H4 (cell line): ENCODE measurements at places on chromosomes 5 and 9.

DNA sequence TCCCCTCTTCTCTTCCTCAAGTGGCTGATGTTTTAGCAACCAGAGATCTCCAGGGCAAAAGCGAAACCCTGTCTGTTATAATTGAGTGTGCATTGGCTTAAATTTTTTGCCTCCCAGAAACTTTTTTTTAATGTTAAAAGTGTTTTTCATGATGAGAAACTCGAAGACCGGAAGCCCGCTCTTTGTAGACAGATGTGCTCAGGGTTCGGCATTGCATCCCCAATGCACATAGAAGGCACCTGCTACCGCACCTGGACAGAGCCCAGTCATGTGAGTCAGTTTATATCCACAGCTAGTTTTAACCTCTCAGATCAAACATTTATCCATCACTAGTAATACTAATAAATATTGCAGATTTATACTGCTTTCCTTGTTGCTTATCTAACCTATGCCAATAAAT, 19.5 kb upstream of the NADK2 start:
- DNase-seq, result no peak

GRCh38 chr5:77798456-77798855, 22.3 kb upstream of the TBCA start:
- DNase-seq, result no peak

GRCh38 chr5:88540471-88541115, 271.9 kb upstream of the TMEM161B start:
- no peak for DNase-seq

DNA sequence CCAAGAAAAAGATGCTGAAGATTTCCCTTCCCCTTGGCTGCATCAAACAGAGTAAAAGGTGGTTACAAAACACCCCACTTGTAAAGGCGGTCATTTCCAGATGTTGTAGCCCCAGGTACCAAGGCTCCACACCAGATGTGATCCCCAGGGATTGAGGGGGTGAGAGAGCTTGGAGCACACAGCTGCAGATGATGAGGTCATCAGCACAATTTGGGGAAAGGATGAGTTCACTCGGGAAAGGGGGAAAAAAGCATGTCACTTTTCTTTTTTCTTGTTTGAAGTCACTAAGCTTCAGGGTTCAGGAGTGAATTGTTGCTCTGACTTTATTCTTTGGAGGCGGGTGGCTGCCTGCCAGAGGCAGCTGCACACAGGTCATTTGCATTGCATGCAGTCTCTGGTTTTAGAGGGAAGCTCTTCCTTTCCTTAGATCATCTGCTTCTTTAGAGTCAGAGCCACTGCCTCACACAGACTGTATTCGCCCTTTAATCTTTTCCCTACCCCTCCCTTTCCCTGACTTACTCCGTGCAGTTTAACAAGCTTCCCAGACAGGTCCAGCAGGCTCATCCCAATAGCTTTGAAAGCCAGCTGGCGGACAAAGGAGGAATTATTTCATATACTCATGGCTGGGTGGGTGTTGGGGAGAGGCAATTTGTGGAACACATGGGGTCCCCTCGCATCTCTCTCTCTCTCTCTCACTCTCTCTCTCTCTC, 409.3 kb upstream of the SLC24A2 start:
- no peak for DNase-seq

GRCh38 chr5:150663936-150664335, 2.9 kb downstream of the MYOZ3 start:
- DNase-seq, result no peak

DNA sequence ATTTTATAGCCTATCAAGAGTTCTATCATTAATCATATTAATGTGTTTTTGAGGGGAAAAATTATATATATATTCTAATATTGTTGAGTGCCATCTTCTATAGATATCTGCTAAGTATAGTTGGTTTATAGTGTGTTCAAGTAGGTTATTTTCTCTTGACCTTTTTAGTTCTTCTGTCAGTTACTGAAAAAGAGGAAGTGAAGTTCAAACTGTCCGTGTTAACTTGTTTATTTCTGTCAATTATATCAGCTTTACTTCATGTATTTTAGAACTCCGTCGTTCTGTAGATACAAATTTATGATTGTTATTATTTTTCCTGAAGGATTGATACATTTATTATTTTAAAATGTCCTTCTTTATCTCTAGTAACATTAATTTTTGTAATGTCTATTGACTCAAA, 1209.1 kb downstream of the CDH12 start:
- no peak for DNase-seq

DNA sequence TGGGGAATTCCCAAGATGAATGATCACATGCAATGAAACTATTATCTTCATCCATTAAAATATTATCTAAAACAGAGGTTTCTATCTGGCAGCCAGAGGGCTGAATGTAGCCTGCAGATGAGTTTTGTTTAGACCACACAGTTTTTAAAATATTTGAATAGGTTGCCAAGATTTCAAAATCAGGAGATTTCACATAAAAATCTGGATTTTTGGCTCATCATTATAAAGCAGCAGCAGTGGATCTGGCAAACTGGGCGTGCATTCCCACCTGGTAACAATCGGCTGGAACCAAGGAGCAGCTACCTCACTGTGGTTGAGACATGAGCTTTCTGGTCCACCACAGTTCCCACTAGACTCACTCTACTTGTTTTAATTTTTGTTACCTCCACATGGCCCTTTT, 155.1 kb downstream of the BNC2 start:
- DNase-seq, result no peak

- no peak for DNase-seq
Measured at GRCh38 chr9:91310037-91310436, 51.7 kb downstream of the AUH start.

DNA sequence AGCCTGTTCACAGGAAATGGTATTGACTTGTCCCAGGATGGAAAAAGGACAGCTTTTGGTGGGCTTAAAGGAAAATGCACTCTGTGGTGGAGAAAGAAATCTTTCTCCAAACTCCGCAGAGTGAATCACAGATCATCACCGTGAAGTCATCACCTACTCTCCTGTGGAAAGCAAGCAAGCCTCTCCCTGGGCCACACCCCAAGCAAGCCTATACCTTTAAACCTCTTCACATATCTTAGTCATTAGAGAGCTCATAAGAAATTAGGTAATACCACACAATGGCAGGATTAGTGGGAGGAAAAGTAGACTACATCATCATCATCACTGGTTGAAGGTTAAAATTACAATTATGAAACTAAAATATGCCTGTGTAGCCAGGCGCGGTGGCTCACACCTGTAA, 23.2 kb downstream of the TLE1 start:
- DNase-seq, result no peak

- peak; percentile 54 for DNase-seq
Measured at GRCh38 chr5:164345173-164345849, 839.9 kb downstream of the MAT2B start.

- DNase-seq, result peak; percentile 64
Measured at GRCh38 chr5:168174376-168174775, 117.1 kb upstream of the WWC1 start.

DNA sequence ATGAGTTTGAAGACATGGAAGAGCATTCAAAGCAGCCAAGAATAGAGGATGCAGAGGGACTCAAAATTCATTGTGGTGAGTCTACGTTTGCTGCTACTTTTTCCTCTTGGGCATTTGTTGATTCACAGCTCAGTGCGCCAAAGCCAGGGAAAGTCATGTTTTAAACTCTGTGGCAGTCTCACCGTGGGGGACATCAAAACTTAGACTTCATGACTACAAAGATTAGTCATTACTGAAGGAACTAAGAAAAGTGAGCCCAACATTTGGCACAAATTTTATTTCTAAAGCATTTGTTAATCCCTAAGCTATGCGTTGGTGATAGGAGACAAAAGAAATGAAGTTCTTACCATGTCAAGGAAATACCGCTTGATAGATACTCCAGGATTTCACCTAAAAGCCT, 73.7 kb upstream of the MTAP start:
- no peak for DNase-seq

- no peak for DNase-seq
Measured at GRCh38 chr9:92737216-92737606, 27.4 kb downstream of the BICD2 start.

DNA sequence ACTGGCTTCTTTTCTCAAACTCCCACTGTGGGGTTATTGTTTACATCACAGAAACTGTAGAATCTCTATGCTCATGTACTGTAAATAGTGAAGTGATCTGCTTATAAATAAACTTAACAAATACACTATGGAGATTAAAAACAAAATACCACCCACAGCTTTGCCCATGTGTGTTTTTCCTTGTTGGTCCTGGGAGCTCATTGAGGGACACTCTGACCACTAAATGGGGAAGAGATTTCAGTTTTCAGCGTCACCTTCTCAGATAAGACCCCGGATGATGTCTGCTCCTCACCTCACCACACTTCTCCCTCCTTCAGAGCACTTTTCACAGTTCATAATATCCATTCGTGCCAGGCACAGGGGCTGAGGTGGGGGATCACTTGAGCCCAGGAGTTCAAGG, 89.7 kb downstream of the PDE6A start:
- peak; percentile 35 for DNase-seq

GRCh38 chr9:6877671-6878161, 119.9 kb downstream of the KDM4C start:
- no peak for DNase-seq

DNA sequence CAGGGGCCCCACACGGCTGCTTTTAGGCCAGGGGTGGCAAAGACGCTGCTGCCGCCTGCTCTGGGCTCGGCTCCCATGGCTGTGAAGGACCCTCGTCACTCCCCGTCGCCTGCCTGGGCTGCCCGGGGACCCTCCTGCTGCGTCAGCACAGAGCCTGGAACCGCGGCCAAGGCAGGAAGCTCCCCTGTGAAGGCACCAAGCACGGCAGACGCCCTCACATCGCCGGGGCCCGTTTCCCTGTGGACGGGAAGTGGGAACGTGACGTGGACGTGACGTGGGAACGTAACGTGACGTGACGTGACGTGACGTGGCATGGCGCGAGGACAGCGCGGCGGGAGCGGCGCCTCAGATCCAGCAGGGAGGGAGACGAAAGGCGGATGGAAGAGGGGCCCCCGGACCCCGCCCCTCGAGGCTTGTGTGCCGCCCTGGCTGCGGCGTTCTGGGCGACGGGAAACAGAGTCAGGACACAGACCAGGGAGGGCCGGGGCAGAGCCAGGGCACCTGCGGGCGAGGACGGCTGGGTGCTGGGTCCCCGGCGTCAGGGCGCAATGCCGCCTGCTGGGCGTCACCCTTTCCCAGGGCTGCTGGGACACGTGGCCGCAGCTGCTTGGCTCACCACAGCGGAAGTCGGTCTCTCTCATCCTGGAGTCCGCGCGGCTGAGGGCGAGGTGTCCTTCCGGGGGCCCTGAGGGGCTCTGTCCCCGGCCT, 53.1 kb downstream of the MRPL36 start:
- no peak for DNase-seq

GRCh38 chr5:151764801-151765200, 6.4 kb upstream of the ATOX1 start:
- DNase-seq, result no peak

GRCh38 chr9:128912270-128912853, 8.4 kb upstream of the PHYHD1 start:
- DNase-seq, result peak; percentile 61

- no peak for DNase-seq
Measured at GRCh38 chr5:141484641-141485311, at the start of gene PCDHGC4. Gene PCDHGC4, plus strand, starts transcription at chr5:141485030. Its CDS starts 144 bp downstream, at chr5:141485174.
